Stimulated activated CD4-positive, alpha-beta T cell treated with anti-CD3 and anti-CD28 coated beads, Interleukin-2, amount 100 ng/mL, for 24 hours (primary cell): ENCODE measurements at places on chromosomes 12 and 14.

GRCh38 chr14:101199028-101199770 lies 295.7 kb upstream of the RTL1 start:
- no peak for DNase-seq

- DNase-seq = no peak
These were observed 761 bp upstream of the NDRG2 start for GRCh38 chr14:21025371-21026273.

DNA sequence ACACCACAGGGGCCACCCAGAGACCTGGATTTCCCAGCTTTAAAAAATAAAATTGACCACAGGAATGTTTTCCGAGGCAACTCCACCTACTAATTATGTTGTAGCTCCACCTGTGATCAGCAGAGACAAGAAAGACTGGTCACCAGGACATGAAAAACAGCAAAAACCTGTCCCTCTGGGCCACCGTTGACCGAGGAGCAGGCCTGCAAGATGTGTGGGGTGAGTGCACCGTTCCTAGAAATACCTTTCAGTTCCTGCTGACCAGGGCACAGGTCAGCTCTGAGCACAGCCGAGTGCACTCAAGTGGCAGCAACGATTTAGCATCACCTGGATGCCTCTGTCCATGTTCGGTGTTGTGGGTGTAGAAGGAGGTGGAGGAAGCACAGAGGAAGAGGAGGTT lies 16.9 kb downstream of the FZD10 start:
- DNase-seq = no peak

DNA sequence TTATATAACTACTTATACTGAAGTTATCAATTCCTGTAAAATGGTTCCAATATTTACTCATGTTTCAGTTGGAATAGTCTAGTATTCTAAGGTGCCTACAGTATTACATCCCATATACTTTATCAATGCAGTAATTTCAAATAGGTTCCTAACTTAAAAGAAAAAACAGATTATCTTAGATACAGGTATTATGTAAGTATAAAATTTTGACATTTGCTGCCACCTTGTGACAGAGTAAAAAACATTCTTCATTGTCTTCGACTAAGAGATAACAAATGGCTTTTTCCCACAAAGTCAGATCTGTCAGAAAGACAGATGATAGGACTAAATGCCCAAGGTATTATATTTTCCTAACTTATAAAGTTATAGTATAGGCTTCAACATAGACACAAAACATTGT lies 78.7 kb downstream of the TXNDC16 start:
- DNase-seq = no peak
